Right lung (tissue), 10 donors: ENCODE measurements at places on chromosomes 11 and 22. TPM values are rescaled to one million over a fixed set of nuclear protein-coding genes. Genes with fewer than 3 reads are reported as not detected.

DNA sequence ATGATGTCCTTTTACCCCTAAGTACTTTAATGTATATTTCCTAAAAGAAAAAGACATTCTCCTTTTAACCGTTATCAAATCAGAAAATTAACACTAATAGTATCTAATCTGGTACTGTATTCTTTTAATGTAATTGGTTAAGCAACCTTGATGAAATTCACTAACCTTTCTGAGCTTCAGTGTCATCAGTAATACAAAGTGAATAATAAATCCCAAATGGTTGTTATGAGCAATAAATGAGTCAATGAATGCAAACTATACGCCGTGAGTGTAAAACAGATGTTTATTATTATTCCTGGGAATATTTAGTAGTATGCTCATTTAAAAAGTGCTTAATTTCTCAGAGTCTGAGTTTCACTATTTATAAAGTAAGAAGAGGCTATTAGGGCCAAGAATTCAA, 21.5 kb downstream of the UEVLD start:
- DNase-seq: no peak

DNA sequence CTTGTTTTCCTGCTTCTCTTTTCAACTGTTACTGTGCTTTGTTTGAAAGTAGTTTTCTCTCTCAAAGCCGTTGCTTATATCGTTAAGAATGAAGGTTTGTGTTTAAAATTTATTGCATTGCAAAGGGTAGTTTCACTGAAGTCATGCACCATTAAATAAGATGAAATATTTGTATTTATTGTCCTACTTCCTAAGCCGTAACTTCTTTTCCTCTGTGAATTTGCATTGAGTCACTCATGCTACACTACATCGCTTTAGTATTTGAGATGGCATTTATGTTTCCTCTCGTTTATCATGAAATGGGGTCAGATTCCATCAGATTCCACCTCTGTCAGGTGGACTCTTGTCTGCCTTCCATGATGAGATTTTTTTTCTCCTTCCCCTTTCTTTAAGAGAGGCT, 65.8 kb upstream of the RASSF10 start:
- no peak for DNase-seq

- no peak for DNase-seq
Measured at GRCh38 chr11:113334183-113334582, 19.8 kb downstream of the TTC12 start.

DNA sequence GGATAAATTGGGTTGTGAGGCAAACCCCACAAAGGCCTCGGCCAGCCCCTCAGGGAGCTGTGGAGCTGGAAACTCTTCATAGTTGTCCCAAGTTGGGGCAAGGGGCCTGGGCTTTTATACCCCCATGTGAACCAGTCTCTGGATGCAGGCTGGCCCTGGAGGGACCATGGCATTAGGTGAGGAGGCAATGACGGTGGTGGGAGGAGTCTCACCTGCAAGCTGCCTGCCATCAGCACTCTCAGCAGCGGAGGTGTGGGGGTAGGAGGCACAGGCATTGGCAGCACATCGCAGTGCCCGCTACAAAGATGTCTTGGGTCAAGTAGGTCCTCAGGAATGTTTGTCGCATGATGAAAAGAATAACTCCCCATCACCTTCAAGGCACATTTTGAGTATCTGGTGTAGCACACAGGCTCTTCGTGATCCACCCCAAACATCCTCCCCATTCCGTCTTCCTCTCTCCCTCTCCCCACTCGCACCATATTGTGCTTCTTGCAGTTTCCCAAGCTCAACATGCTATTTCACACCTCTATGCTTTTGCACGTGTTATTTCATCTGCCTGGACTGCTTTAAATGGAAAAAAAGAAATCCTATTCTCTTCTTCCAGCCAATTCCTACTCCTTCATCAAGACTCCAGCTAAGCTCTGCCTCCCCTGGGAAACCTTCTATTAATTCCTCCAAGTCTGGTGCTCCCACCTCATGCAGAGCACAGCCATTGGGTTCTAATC, 18.1 kb upstream of the TSKU start:
- no peak for DNase-seq

The RNF214 gene
- polyA plus RNA-seq: 24.7 TPM

DNA sequence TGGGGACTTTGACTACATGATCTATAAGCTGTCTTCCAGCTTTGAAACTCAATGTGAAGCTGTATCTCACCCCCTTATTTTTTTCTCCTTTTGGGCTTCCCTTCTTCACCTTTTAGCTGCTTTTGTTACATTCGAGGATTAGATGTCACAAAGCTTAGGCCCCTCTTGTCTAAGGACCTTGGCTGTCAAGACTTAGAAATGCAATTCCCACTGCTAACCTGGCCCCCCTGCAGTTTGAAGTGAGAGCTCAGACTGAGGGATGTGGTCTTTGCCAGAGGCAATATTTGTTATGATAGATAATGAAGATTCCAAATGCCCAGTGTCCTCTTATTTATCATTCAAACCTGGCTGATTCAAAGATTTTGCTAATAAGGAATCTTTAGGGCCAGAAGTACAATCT, 128.3 kb downstream of the ARL14EP start:
- DNase-seq: no peak

GRCh38 chr11:17188675-17189074, 19.1 kb downstream of the PIK3C2A start:
- DNase-seq: no peak

GRCh38 chr22:48939441-48940265, 888.0 kb downstream of the BRD1 start:
- no peak for DNase-seq

The MPPED1 gene
- 0.46 TPM for polyA plus RNA-seq
